ENCODE measurements at places on chromosomes 4 and X.
A peak's percentile ranks its signal among the peaks of the same experiment; 100 is the strongest.

GRCh38 chrX:42460706-42461105, 317.3 kb downstream of the PPP1R2C start:
- no peaks in the 10 kb centered on the region for H3K36me3 ChIP-seq
- H3K4me3 ChIP-seq: no peak overlapping the region
- no peak for DNase-seq
- no peak overlapping the region for H3K27ac ChIP-seq
- H3K4me1 ChIP-seq: no peaks in the 10 kb centered on the region

- no peak overlapping the region for H3K27ac ChIP-seq
- no peak for DNase-seq
- H3K4me1 ChIP-seq: no peaks in the 10 kb centered on the region
Observed at GRCh38 chr4:112099701-112100297, 45.5 kb upstream of the FAM241A start.

GRCh38 chr4:534101-534575, 35.1 kb downstream of the PIGG start:
- H3K4me1 ChIP-seq: no peaks in the 10 kb centered on the region
- no peak overlapping the region for H3K27ac ChIP-seq

- no peaks in the 10 kb centered on the region for H3K27me3 ChIP-seq
- no peaks in the 10 kb centered on the region for H3K4me1 ChIP-seq
- no peaks in the 10 kb centered on the region for H3K36me3 ChIP-seq
- no peak for DNase-seq
- H3K27ac ChIP-seq: no peak overlapping the region
- H3K4me3 ChIP-seq: no peak overlapping the region
Observed at GRCh38 chr4:109256818-109257217, 45.6 kb downstream of the COL25A1 start.

DNA sequence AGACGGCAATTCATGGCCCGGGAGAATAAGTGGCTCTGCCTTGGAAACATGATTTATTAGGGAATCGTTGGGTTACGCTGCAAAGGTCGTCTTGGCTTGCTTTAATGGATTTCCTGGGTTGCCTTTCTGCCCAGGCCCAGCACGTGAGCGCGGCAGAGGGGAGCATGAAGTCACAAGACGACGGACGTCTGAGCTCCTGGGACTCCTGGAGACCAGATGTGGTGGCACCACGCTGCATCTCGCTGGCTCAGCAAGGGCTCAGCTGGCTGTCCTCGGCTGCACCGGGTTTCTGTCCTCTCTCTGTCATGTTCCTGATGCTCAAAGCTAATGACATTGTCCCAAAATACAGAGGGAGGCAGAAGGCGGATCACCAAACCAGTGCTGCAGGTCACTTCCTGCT, 61.2 kb downstream of the C4orf50 start:
- DNase-seq: no peak
- H3K36me3 ChIP-seq: no peaks in the 10 kb centered on the region
- H3K27me3 ChIP-seq: no peaks in the 10 kb centered on the region
- H3K4me3 ChIP-seq: no peak overlapping the region
- no peaks in the 10 kb centered on the region for H3K4me1 ChIP-seq
- H3K27ac ChIP-seq: peak overlapping the region; percentile 15

DNA sequence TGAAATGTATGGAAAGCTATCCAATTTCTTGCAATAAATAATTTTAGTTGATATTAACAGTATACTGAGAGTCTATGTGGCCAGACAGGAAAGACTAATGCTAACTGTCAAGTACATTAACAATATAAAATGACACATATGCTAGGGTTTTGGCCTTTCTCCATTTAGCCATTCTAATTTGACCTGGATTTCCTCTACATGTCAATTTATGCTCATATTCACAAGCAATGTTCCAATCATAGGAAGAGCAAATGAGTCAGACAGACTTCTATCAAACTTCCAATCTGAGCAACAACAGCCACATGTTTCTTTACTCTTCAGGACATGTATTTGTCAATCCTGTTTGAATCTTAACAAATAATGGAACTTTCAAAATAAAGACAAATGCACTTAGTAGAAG, 53.6 kb downstream of the CORIN start:
- no peaks in the 10 kb centered on the region for H3K27me3 ChIP-seq
- H3K36me3 ChIP-seq: no peaks in the 10 kb centered on the region
- H3K27ac ChIP-seq: no peak overlapping the region
- no peak overlapping the region for H3K4me3 ChIP-seq
- no peaks in the 10 kb centered on the region for H3K4me1 ChIP-seq
- no peak for DNase-seq

- H3K4me3 ChIP-seq: no peak overlapping the region
- no peaks in the 10 kb centered on the region for H3K4me1 ChIP-seq
- H3K36me3 ChIP-seq: no peaks in the 10 kb centered on the region
Observed at GRCh38 chrX:150842198-150842685, 56.2 kb downstream of the CD99L2 start.

DNA sequence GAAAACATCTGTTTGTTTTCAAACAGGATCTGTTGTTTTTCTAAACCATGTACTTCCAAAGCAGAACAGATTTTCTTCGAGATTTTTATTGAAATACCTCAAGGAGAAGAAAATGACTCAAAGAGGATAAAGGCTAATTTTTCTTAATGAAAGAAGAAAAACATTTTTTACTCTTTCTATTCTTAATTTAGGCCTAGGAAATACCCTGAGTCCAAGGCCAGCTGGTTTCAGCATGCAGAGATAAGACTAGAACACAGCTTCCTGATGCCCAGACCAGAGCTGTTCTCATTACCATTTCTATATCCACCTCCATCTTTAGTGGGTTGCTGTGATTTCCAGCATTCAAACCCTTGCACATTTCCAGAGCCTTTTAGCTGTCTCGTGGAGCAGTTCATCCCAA, 18.3 kb downstream of the GAB1 start:
- DNase-seq: no peak
- peaks cover 69% of the 10 kb centered on the region for H3K4me1 ChIP-seq
- H3K27me3 ChIP-seq: no peaks in the 10 kb centered on the region
- H3K27ac ChIP-seq: no peak overlapping the region
- no peaks in the 10 kb centered on the region for H3K36me3 ChIP-seq

DNA sequence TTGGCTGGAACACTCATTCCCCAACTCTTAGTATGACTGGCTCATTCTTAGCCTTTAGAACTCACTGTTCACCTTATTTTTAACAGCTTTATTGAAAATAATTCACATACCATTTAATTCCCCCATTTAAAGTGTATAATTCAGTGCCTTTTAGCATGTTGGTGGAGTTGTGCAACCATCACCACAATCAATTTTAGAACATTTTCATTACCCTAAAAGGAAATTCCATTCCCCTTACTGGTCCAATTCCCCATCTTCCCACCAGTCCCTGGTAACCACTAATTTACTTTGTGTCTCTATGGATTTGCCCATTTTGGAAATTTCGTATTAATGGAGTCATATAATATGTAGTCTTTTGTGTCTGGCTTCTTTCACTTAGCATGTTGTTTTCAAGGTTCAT, 19.7 kb downstream of the NHSL2 start:
- H3K4me3 ChIP-seq: no peak overlapping the region
- no peaks in the 10 kb centered on the region for H3K36me3 ChIP-seq
- no peaks in the 10 kb centered on the region for H3K4me1 ChIP-seq
- no peak for DNase-seq
- H3K27ac ChIP-seq: no peak overlapping the region

GRCh38 chrX:106177106-106177981, 9.2 kb downstream of the PWWP3B start:
- H3K27ac ChIP-seq: no peak overlapping the region
- H3K27me3 ChIP-seq: no peaks in the 10 kb centered on the region
- peak; percentile 24 for DNase-seq
- no peaks in the 10 kb centered on the region for H3K36me3 ChIP-seq
- no peak overlapping the region for H3K4me3 ChIP-seq
- no peaks in the 10 kb centered on the region for H3K4me1 ChIP-seq

- H3K36me3 ChIP-seq: no peaks in the 10 kb centered on the region
- no peak for DNase-seq
- no peak overlapping the region for H3K27ac ChIP-seq
- no peaks in the 10 kb centered on the region for H3K4me1 ChIP-seq
- H3K4me3 ChIP-seq: no peak overlapping the region
Observed at GRCh38 chrX:9308426-9308825, 156.4 kb upstream of the TBL1X start.

- H3K27ac ChIP-seq: no peak overlapping the region
- no peaks in the 10 kb centered on the region for H3K27me3 ChIP-seq
- no peaks in the 10 kb centered on the region for H3K4me1 ChIP-seq
Observed at GRCh38 chrX:9797384-9798360, 11.4 kb downstream of the SHROOM2 start.

DNA sequence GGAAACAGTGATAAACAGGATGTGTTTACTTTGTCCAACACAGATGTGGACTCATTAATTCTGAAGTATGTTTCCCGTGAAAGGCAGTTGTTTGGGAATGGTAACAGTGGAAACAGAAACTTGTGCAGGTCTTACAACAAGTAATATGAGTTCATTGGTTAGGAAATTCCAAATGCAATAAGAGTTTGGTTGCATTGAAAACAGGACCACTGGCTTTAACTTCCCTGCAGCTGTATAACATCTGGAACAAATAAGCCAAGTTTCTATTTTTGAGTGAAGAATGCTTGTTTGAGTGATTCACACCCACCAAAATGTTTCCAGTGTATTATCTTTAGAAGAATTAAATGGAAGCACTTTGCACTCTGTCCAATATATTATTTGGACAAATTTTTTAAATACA, 82.4 kb upstream of the BMP3 start:
- no peaks in the 10 kb centered on the region for H3K4me1 ChIP-seq
- H3K4me3 ChIP-seq: no peak overlapping the region
- no peaks in the 10 kb centered on the region for H3K36me3 ChIP-seq
- no peaks in the 10 kb centered on the region for H3K27me3 ChIP-seq
- no peak for DNase-seq

- H3K27ac ChIP-seq: no peak overlapping the region
- H3K27me3 ChIP-seq: no peaks in the 10 kb centered on the region
- DNase-seq: no peak
- no peaks in the 10 kb centered on the region for H3K4me1 ChIP-seq
Observed at GRCh38 chr4:160299177-160299576, 1196.3 kb downstream of the RAPGEF2 start.

GRCh38 chr4:53821179-53821851, 230.0 kb upstream of the LNX1 start:
- H3K36me3 ChIP-seq: no peaks in the 10 kb centered on the region
- no peaks in the 10 kb centered on the region for H3K27me3 ChIP-seq
- H3K4me3 ChIP-seq: no peak overlapping the region
- no peak for DNase-seq
- no peak overlapping the region for H3K27ac ChIP-seq
- no peaks in the 10 kb centered on the region for H3K4me1 ChIP-seq

GRCh38 chr4:139978692-139979091, 175.3 kb downstream of the MAML3 start:
- peaks cover 21% of the 10 kb centered on the region for H3K4me1 ChIP-seq
- no peak overlapping the region for H3K4me3 ChIP-seq

DNA sequence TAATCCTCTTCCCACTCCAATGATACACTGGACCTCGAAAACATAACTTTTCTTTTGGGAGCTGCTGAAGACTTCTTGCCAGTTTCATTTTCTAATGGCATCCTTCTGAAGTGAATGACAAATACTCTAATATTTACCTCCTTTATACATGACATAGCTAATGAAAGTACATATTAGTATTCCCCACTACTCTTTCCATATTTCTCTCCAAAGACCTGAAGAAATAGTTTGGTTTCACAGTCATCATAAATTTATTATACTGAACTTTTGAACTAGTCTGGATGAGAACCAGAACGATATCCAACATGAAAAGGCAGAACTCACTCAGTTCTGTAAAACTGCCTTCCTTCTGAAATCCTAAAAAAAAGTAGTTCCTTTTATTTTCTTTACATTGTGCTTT, 139.1 kb downstream of the GPC3 start:
- H3K27me3 ChIP-seq: peaks cover 10% of the 10 kb centered on the region
- DNase-seq: no peak
- no peak overlapping the region for H3K4me3 ChIP-seq
- H3K4me1 ChIP-seq: no peaks in the 10 kb centered on the region

DNA sequence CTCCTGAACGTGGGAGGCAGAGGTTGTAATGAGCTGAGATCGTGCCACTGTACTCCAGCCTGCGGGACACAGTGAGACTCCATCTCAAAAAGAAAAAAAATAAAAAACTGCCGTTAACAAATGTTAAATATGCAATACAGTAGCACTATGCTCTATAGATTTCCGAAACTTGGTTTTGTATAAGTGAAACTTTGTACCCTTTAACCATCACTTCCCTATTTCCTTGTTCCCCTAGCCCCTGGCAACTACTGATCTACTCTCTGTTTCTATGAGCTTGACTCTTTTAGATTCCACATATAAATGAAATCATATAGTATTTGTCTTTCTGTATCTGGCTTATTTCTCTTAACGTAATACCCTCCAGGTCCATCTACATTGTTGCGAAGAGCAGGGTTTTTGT, 74.1 kb downstream of the TAB3 start:
- H3K36me3 ChIP-seq: no peaks in the 10 kb centered on the region
- H3K27ac ChIP-seq: no peak overlapping the region
- no peaks in the 10 kb centered on the region for H3K4me1 ChIP-seq
- H3K4me3 ChIP-seq: no peak overlapping the region
- DNase-seq: no peak

DNA sequence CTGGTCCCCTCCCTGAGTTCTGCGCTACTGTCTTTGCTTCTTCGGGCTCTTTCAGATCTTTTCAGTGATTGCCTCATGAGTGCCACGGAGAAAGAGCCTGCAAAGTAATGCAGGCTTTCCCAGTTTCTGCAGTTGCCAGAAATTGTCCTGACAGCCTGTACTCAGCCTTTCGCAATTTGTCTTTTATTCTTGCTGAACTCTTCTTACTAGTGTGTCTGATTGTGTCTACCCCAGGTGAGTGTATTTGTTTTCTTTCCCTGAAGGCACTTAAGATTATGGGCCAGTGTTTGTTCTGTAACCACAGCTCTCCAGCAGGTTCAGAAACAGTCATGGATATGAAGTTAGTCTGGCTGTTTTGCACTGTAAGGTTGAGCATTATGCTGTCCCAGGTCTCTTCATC, 47.1 kb downstream of the FAM193A start:
- DNase-seq: no peak
- H3K27ac ChIP-seq: no peak overlapping the region
- no peaks in the 10 kb centered on the region for H3K27me3 ChIP-seq
- no peaks in the 10 kb centered on the region for H3K36me3 ChIP-seq
- H3K4me3 ChIP-seq: no peak overlapping the region

GRCh38 chrX:13270360-13270759, 49.5 kb downstream of the ATXN3L start:
- no peak overlapping the region for H3K27ac ChIP-seq
- H3K4me1 ChIP-seq: no peaks in the 10 kb centered on the region
- no peaks in the 10 kb centered on the region for H3K36me3 ChIP-seq
- H3K4me3 ChIP-seq: no peak overlapping the region
- DNase-seq: no peak

GRCh38 chr4:72536443-72536842, 32.6 kb downstream of the ADAMTS3 start:
- no peaks in the 10 kb centered on the region for H3K36me3 ChIP-seq
- no peak for DNase-seq
- no peak overlapping the region for H3K4me3 ChIP-seq
- H3K27me3 ChIP-seq: no peaks in the 10 kb centered on the region
